Head of caudate nucleus (tissue), 42 donors: ENCODE measurements at places on chromosomes 11 and 22.

DNA sequence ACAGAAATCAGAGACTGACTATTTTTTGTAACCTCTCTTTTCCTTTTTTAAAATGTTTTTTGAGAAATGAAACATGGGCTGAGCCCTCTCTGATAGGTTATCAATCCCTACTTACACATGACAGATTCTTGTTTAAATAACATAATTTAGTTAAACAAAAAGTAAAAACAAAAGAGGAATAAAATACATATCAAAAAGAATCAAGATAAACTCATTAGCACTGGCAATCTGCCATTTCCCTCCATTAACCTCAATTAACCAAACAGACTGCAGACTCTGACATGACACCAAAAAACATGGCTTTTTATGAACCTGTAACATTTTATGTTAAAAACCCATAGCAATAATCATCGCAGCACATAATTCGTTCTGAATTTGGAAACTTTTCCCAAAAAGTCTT, 284.4 kb upstream of the MTNR1B start:
- no peak for DNase-seq

DNA sequence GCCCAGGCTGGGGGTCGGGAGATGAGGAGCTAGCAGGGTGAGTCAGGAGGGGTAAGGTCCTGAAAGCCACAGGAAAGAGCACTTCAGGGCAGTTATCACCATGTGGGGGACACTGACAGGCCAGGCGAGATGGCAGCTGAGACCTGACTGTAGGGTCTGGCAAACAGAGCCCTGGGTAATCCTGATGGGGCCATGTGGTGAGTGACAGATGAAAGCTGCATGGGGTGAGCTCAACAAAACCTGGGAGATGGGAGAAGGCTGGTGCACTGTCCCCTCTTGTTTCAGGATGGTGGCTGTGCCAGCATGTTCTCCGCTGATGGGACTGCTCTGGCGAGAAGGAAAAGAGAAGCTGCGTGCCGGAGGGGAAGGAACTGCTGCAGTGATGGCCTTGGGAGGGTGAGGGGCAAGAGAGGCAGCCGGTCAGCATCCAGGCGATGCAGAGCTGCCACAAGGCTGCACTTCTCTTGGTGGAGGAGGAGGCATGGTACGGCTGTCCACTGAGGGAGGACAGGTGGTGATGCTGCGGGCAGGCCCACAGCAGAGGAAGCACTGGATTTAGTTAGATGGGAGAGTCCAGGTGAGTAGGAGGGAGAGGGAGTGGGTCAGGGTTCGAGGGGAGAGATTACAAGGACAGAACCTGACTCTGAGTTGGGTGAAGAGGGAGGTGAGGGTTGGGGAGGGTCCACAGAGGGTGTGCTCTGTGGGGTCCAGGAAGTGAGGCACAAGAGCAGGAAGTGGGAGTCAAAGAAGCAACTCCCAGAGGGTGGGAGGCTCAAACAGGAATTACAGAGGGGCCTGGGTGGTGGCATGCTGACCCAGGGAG, 3.8 kb downstream of the TOP3B start:
- no peak for DNase-seq

- no peak for DNase-seq
Observed at GRCh38 chr11:14269692-14270573, 89.0 kb downstream of the RRAS2 start.

DNA sequence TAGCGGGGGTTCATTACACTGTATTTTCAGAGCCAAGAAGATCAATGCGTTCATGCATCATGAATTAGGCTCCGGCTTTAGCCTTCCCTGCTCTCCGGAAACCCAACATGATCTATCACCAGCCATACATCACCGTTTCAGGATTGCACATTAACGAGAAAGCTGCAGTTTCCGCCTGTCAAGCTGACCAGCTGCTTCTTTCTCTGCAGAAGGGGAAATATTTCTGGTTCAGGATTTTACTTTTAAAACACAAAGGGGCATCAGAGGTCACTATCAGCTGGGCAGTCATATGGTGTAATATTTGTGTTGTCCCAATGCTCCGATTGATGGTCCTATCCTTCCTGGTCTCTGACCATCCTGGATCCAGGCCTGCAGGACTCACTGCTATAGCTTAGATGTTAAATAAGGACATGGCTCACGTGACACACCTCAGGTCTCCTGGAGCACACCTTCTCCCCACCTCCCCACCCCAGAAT, 21.4 kb upstream of the CADM1 start:
- DNase-seq = no peak

- DNase-seq = no peak
Observed at GRCh38 chr11:115848080-115848479, 343.9 kb upstream of the CADM1 start.

DNA sequence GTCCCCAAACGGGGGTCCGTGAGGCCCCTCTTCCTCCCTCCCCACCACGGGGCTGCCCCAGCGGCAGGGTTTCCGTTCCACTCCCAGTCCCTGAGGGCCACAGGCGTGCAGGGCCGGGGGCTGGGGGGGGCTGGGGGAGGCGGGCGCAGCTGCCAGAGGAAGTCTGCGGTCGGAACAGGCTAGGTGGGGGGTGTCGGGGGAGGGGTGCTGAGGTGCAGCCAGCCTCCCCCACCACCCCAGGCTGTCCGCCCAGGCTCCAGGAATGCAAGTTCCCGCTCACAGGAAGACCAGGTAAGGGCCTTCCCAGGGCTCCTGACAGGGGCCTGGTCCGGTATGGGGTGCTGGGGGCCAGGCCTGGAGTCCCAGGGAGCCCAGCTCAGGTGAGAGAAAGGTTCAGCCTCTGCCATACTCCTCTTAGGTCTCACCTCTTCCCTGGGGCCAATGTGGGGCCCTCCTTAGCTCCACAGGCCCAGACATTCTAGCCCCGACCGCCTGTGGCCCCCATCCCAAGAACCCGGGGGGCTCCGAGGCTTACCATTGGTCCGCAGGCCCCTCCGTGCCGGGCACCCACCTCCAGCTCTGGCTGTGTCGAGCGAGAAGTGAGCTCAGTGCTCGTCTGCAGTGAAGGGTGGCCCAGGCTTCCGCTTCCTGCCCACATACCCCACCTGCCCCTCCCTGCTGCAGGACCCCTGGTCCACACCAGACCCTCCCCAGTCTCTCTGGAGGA, at the start of gene PTPRCAP:
Gene PTPRCAP (minus strand): TSS at position 601 of the 727 bp plus-strand sequence. CDS start 63 bp downstream, at position 538.
- DNase-seq = no peak

DNA sequence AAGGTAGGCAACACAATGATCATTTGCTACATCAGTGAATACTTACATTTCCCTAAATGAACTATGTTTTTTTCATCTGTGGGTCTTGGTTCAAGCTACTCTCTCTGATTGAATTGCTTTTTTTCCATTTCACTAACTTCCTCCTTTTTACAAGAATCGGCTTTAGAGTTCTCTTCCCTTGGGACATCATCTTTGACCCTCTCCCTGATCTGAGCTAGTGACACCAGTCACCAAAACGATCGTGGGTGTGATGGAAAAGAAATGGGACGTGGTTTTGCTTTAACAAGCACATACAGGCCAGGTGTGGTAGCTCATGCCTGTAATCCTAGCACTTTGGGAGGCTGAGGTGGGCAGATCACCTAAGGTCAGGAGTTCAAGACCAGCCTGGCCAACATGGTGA, 129.9 kb downstream of the WT1 start:
- no peak for DNase-seq

DNA sequence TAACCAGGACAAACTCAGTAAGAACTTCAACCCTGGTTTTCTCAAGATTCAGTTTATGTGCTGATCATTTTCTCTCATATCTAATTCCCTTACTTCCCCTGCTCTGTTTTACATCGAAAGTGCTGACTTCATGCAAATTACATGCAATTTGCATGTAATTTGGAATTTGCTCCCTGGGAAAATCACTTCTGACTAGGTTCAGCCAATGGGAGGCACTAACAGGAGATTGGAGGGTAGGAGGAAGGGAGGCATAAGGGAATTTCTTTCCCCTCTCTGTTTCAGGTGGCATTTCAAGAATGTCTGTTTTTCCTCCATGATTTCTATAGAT, 363.3 kb upstream of the CCDC90B start:
- no peak for DNase-seq

GRCh38 chr11:125625225-125625629, 264 bp downstream of the CHEK1 start:
- no peak for DNase-seq

DNA sequence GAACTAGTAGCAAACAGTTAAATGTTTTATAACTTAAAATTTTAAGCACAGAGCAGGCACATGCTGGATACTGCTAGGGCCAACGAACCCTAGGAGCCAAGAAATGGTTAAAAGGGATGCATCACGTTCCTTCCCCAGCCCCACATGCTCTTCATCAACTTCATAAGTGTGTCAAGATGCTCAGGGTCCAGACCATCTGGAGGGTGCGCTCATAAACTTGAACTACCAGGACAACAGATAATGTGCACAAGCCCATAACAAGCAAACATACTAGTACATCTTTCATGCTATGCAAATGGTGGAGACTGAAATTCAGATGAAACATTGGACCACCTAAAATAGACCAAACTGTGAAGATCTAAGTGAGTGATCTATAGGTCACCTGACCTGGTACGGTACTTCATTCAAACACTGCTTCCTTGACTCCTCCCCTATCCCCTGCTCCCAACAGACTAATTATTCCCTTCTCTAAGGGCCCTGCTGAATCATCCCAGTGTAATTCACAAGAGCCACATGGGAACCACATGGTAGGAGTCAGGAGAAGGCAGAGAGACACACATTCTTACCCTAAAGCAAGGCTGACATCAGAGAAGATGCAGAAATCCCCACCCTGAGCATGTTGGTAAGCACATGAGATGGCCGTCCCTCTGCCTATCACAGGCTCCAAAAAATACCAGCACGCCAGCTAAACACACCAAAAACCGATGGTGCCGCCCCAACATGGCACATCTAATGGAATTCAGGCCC, 83.9 kb downstream of the ETS1 start:
- no peak for DNase-seq

DNA sequence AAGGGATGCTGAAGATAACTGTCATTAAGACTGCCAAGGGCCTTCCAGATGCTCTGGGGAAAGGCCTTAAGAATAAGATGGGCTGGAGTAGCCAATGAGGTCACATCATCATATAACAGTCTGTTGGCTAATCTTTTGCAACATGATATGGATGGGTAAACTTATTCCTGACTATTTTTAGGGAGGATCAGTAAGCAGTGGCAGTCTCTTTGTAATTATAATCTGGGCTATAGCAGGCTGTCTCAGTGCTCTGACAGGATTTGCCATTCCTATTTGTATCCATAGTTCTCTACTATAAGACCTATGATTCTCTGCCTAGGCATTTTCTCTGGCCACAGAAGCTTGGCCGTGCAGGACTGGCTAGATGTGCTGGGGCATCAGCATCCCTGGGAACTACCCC, 16.1 kb upstream of the CALCB start:
- no peak for DNase-seq

GRCh38 chr11:67303835-67304411, 593 bp downstream of the SSH3 start:
- DNase-seq = no peak

- DNase-seq = peak; percentile 67
Observed at GRCh38 chr22:25942856-25943411, 200.9 kb downstream of the MYO18B start.

- no peak for DNase-seq
Observed at GRCh38 chr11:120340529-120340928, 4.3 kb downstream of the ARHGEF12 start.

DNA sequence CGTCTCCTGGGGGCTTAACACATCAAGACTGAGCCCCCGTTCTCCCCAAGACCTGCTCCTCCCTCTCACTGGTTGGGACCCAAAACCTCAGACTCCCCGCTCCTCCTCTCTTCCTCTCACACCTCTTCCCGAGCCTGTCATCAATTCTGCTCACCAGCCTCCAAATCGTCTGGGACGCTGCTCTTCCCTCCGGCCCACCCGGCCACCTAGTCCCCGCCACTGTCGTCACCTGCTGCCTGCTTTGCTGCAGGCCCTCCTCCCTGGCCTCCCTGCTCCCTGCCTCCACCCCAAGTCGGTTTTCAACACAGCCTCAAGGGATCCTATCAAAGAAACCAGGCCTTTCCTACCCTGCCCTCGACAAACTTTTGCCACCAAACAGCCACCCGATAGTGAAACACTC, 3.1 kb downstream of the MFNG start:
- no peak for DNase-seq

DNA sequence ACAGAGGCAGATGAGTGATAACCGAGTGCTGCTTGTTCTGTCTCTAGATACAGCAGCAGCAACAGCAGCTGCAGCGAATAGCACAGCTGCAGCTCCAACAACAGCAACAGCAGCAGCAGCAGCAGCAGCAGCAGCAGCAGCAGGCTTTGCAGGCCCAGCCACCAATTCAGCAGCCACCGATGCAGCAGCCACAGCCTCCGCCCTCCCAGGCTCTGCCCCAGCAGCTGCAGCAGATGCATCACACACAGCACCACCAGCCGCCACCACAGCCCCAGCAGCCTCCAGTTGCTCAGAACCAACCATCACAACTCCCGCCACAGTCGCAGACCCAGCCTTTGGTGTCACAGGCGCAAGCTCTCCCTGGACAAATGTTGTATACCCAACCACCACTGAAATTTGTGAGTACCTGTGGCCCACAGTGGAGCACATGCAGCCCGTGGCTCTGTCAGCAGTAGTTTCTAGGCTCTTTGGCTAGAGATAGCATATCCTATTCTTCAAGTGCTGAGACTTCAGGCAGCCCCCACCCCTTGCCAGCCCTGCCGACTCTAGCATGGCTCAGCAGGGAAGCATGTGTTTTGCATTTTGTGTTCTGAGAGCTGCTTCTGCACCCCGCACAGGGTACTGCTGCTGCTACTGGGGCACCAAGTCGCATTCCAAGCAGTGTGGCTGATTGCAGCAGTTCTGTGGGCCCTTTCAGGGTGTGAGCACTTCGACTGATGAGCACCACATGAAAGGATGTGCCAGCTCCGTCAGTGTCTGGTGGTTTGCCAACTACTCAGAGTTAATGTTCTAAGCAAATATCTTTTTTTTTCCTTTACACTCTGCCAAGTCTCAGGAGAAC, 59.2 kb downstream of the MED15 start:
- no peak for DNase-seq

GRCh38 chr22:19419464-19420178, 11.9 kb downstream of the HIRA start:
- DNase-seq = no peak

DNA sequence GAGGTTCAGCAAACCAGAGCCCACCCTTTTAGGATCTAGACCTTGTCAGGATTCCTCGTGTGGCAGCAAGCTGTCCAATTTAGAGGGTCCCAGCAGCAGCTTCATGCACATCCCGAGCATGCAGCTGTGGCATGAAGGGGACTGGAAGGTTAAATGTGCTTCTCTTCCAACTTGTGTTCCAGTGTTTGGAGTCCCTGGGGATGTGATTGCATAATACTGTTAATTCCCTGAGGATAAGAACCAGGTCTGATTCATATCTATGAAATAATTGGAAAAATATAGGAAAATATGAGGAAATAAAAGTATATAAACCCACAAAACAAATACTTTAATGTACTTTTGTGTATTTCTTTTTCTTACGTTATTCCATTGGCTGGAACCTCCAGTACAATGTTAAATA, 130.5 kb downstream of the MORC2 start:
- DNase-seq = no peak

- no peak for DNase-seq
Observed at GRCh38 chr11:85307366-85307765, 319.8 kb downstream of the DLG2 start.

- DNase-seq = no peak
Observed at GRCh38 chr11:67632982-67633755, 3.4 kb upstream of the NUDT8 start.

GRCh38 chr11:69492201-69492991, 10.9 kb downstream of the LINC01488 start:
- no peak for DNase-seq

GRCh38 chr11:44905131-44905866, 45.4 kb downstream of the TP53I11 start:
- no peak for DNase-seq
